Stimulated activated CD8-positive, alpha-beta memory T cell treated with anti-CD3 and anti-CD28 coated beads, Interleukin-2, amount 100 ng/mL, for 1 hour (primary cell): ENCODE measurements at places on chromosomes 4 and X.

GRCh38 chrX:133958997-133959688, 26.3 kb downstream of the GPC3 start:
- no peak for DNase-seq

DNA sequence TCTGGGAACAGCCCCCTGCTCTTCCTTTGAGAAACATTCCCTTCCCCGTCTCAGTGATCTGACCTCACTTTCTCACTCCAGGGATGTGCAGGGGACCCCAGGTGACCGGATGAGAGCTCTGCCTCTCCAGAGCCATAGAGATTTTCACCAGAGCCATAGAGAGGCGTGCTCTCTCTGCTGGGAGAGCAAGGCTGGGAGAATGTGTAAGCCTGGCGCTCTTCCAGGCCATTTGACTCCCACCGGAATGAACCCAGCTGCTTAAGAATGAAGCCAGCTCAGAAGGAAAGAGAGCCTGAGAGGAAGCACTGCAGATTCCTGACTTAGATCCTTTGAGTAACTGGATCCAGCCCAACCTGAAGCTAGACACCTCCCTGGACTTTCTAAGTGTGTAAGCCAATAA, 106.4 kb downstream of the DHX15 start:
- no peak for DNase-seq

DNA sequence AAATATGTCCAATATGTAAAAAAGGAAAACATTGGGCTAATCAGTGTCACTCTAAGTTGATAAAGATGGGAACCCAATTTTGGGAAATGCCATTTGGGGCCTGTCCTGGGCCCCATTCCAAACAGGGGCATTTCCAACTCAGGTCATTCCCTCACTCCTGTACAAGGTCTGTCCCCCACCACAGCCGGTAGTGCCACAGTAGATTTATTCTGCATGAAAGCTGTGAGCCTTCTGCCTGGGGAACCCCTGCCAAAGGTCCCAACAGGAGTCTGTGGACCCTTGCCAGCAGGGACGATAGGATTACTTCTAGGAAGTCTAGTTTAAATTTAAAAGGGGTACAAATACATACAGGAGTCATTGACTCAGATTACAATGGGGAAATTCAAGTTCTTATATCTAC, 317.6 kb upstream of the GNPDA2 start:
- no peak for DNase-seq

DNA sequence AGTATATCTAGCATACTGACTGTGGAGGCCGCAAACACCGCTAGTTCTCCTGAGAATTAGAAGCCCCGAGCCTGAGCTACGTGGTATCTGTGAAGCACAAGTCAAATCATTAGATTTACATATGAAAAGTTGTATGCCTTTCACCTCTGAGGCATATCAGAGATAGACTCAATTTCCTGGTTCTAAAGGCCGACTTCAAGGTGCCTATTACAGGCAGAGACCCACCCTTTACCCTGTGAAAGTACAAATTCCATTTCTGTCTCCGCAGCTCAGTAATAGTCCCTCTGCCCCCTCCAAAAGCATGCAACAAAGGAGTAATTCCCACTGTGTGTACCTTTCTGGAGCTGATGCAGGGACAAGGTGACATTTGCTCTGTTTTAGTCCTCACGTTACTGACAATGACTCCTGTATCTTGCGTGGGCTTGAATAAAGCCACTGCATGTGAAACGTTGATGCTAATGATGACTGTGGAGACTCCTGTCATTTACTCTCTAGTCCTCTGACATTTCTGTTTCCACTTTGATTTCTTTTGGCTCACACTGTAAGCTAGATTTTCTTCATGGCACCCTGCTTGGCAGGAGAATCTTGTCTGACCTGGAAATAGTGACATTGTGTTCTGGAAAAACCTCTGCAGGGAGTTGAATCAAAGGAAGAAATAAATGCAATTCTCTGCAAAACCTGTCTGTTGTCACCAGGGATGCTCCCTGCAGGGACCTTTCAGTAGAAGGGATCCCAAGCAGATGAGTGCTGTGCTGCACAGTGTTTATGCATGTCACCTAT, 273.2 kb upstream of the EMCN start:
- no peak for DNase-seq

GRCh38 chrX:6021316-6022091, 207.2 kb downstream of the NLGN4X start:
- no peak for DNase-seq

DNA sequence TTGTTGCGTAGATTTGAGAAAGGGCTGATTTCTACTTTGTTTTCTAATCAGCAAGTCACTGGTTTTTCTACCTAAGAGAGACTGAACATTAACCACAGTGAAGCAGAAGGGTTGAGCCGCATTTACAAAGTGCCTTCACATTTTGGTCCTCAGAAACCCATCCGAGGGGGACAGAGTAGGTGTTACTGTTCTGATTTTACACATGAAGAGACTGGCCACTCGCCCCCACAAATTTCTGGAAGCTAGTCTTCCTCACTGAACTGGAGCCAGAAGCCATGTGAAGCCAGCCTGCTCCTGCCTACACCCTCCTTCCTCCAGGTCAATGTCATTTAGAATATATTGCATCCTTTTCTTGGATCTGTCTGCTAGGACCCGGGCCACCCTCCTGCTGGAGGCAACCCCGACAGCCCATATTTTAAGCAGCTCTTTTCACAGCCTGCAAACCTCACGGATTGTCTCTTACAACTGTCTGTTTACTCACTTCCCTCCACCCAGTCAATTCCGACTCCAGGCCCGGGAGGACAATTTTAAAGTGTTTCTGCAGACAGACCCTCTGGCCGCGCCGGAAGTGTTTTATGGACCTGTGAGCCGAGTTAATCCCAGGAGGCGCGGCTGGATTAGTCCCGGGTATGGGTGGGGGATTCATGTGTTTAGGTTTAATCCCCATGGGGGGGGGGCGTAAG, 73.2 kb upstream of the BCOR start:
- no peak for DNase-seq

DNA sequence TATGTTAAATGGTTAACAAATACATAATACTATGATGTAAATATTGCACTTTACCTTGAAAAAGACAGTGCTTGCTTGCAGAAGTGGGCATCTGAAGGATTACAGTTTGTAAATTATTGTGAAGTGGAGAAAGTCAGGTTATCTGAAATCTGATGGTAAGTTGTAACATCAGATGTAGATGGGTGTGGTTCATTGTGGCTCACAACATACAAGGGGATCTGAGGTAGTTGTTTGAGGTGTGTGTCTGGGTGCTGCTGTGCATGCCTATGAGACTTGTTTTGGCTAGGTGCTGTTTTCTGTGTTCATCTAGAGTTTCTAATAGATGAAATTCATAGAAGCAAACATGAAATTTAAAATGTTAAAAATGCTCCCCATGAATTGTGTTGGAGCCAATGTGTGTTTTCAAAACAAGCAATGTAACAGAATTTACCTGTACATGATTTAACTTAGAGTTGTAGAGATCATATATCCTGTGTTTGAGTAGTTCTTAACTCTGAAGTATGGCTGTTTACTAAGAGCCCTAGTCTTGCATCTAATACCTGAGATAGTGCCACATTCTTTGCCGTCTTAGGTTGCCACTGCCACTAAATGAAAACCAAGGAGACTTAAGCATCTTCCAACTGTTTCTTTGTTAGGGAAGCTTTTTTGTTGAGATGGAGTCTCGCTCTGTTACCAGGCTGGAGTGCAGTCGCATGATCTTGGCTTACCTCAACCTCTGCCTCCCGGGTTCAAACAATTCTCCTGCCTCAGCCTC, 11.9 kb upstream of the NDUFC1 start:
- DNase-seq = no peak

- DNase-seq = no peak
Measured at GRCh38 chrX:14354521-14354920, 174.8 kb upstream of the GLRA2 start.

GRCh38 chr4:30860978-30861377, 140.8 kb downstream of the PCDH7 start:
- DNase-seq = no peak

DNA sequence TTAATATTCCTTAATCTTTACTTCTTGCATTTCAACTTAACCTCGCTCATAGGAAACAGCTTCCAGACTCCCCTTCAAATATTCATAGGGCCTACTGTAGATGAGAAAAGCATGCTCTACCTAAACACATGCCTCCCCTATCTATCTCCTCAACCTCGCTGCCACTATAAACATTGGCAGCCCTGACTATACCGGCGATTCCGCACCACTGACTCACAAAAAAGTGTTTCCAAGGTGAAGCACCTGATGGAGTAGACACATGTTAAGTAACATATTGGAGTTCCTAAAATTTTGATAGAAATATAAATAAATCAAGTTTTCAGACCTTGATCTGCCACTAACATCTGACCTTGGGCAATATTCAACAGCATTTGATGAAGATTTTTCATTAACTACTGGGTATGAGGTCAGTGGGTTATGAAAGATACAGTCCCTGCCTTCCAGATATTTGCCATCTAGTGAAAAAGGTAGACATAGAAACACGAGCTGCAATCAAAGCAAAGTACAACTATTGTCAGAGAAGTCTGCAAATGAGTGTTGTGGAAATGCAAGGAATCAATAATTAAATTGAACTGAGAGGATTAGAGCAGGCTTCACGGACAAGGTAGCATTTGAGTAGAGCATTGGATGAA, 184.2 kb downstream of the MAML3 start:
- DNase-seq = no peak

- DNase-seq = no peak
Measured at GRCh38 chrX:42219231-42219630, 295.9 kb upstream of the CASK start.

GRCh38 chrX:54358424-54359211, 772 bp upstream of the WNK3 start:
- DNase-seq = no peak

DNA sequence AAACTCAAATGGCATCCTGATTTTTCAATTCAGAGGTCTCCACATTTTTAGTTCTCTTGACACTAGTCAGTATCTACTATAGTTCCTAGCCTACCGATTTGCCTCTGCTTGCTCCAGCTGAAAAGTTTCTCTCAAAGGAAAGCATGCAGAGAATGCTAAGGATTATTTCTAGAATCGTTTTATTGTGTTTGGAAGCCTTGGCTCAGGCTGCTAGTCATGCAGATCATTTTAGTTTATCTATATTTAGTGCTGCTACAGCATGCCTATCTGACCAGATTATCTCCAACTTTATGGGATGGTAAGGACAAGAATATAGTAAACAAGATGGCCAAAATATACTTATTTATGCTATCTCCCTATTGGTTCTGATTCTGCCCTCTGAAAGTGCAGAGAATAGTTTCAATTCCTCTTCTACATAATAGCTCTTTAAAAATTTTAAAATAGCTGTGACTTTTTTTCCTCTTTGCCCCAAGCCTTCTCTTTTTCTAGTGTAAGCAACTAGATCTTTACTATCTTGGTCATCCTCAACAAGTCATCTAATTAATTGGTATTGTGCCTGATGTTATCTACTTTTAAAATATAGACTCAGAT, 15.7 kb upstream of the DRP2 start:
- no peak for DNase-seq

DNA sequence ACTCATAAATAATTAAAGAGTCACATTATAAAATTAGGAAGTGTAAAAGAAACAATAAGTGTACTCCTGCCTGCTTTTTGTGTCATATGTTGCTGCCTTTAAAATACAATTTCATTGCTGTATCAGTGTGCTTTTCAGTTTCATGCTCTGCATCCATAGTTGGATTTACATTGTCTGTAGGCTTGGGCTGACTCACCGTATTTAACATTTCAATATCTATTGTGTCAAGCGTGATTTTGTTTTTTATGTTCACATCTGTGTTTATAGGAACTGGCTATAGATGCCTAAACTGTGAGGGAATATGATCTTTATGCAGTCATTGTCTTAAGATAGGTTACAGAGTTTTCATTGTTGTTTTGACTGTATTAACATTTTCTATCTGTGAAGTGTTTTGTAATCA, 18.1 kb downstream of the CCSER1 start:
- DNase-seq = no peak

DNA sequence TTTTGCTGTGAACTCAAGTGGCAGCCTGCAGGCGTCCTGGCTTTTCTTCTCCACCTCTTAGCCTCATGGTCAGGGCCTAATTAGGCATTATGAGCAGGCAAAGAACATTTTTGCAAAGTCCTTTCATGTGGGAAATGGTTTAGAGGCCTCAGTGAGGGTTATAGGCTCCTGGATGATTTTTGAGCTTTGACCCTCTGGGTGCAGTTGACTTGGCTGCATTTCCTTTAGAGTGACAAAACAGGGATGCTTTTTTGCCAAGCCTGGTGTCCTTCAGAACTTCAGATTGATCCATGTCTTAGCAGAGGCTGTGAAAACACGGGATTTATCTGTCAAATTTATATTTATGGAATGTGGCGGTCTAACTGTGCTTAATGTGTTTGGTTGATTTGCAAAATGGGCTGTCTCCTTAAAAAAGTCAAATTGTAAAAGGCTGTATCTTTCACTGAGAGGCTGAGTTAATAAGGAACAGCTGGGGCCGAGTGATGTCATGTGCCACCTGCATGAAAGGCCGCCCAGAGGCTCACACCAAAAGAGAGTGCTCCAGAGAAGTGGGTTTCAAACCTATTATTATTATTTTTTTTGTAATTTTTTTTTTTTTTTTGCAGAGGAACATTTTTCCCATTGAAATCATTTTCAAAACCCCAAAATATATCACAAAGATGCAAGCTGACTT, 192.2 kb upstream of the ARX start:
- no peak for DNase-seq

DNA sequence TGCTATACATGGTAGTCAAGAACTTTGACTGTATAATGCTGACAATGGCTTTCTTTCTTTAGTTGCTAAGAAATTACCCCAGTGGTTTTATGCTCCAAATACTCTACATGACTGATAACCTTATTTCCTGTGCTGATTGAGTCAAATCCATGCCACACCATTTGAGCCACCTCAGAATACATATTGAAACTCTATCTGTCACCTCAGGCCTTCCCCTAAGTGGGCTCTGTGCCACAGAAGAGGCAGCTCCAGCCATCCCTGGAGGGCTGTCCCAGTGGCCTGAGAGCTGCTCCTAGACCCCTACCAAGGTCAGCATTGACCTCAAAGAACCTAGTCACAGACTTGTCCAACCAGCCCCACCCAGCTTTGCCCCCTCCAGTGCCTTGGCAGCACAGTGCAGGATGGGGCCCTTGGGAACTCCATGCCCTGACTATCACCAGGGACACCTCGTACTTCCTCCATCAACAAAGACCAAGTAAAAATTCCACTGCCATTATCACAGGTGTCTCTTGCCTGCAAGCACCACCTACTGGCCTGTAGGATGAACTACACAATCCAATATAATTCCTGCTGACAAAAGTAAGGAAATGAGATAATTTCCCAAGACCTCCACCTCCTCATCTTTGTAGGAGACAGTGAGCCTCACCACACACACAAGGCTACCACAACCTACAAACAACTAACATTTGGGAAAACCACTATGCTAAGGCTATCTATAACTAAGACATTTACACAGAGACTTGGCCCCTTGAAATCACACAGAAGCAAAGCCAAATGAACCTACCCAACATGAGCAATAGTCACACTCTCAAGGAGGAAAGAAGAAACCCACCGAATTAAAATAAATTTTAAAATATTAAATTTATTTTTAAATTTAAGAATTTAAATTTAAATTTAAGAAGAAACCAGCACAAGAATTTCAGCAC, 239.9 kb downstream of the NKX6-1 start:
- DNase-seq = no peak

GRCh38 chr4:28436191-28437080, 1575.8 kb downstream of the STIM2 start:
- DNase-seq = no peak

- no peak for DNase-seq
Measured at GRCh38 chr4:136124251-136124745, 1408.0 kb downstream of the PCDH18 start.
